ENCODE measurements at places on chromosomes 1 and 21.

DNA sequence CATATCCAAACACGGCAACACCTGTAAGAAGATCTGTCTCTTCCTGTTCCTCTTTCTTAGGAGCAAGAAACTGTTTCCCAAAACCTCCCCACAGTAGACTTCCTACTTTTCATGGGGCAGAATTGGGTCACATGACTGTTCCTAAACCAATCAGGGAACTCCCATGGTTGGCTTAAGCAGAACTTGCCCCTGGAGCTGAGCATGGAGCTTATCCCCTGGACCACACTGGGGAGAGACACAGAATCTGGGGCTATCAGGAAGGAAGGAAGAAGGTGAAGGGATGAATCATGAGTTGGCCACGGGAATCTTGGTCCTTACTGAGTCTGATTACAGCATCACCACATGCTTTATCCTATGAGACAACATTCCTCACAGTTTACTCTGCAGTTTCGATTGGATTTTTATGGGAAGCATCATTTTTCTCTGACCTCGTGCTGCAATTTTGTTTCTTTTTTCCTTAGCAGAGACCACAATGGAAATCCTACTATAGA is 81.8 kb downstream of the CDC7 start:
- no peaks in the 10 kb centered on the region for H3K27me3 ChIP-seq
- H3K36me3 ChIP-seq = no peaks in the 10 kb centered on the region
- DNase-seq = peak; percentile 89
- H3K4me3 ChIP-seq = no peak overlapping the region
- H3K27ac ChIP-seq = peak overlapping the region; percentile 94

DNA sequence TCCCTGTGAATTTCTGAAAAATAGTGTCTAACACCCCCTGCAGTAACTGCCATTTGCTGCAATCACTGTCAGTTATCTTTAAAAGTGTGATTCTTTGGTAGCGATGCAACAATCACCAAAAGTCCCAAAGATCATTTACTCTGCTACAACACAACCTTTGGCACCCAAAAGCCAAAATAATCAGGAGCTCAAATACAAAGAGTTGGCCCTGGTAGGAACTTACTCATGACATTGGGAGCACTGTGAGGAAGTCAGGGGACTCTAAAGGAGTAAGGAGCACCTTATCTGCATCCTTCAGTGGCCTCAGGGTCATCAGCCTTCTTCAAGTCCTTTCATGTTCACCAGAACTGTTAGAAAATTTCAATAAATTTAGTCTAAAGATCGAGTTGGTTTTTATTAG is 54.6 kb downstream of the SLC16A1 start:
- H3K27me3 ChIP-seq = no peaks in the 10 kb centered on the region
- DNase-seq = no peak
- H3K36me3 ChIP-seq = no peaks in the 10 kb centered on the region
- no peak overlapping the region for H3K4me3 ChIP-seq
- H3K4me1 ChIP-seq = peaks cover 33% of the 10 kb centered on the region

GRCh38 chr1:12595757-12596006 is 22.3 kb downstream of the DHRS3 start:
- peaks cover 53% of the 10 kb centered on the region for H3K4me1 ChIP-seq
- H3K27me3 ChIP-seq = no peaks in the 10 kb centered on the region
- peaks cover 14% of the 10 kb centered on the region for H3K36me3 ChIP-seq
- H3K4me3 ChIP-seq = peak overlapping the region; percentile 62

DNA sequence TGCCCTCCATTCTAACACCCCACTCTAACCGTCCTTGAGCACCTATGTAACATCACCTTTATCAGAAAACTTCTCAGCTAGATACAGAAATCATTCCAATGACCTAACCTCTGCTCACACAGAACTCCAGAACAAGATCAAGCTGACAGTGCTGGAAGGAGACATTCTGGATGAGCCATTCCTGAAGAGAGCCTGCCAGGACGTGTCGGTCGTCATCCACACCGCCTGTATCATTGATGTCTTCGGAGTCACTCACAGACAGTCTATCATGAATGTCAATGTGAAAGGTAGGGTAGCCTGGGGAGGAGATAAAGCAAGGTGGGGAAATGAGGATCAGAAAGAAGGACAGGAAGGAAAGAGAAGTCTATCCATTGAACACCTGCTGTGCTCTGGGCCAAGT is 27.8 kb downstream of the HSD3B2 start:
- H3K4me3 ChIP-seq = no peak overlapping the region
- H3K36me3 ChIP-seq = no peaks in the 10 kb centered on the region
- H3K27me3 ChIP-seq = peaks cover 25% of the 10 kb centered on the region
- 0 out of 2 replicates have a peak, but pooled peaks cover 4% of the 10 kb centered on the region for H3K4me1 ChIP-seq
- no peak overlapping the region for H3K27ac ChIP-seq

DNA sequence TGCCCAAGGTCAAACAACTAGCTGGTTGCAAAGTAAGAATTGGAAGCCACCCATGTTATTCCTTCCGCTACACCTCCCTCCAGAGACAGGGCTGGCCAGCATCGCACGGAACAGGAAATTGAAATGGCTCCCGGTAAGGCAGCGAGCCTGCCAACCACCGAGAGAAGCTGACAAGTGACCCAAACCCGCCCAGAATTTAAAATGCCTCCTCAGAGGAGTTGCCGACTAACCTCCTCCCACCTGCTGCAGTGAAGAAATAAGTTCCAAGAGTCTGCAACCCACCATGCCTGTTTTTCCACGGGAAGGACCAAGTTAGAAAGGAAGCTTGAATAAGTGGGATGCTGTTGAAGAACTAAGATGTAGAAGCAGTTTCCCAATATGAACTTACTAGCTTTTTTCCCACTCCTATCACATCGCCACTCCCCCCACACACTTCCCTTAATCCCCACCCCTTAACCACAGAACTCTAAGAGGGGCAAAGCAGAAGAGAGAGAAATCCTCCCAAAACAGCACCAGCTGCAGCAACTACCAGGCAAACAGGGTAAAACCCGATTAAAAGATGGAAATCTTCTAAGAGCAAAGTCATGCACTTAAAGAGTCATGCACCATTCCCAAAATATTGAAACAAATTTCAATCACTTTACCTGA is 78.6 kb downstream of the TIAM1 start:
- H3K4me1 ChIP-seq = no peaks in the 10 kb centered on the region

DNA sequence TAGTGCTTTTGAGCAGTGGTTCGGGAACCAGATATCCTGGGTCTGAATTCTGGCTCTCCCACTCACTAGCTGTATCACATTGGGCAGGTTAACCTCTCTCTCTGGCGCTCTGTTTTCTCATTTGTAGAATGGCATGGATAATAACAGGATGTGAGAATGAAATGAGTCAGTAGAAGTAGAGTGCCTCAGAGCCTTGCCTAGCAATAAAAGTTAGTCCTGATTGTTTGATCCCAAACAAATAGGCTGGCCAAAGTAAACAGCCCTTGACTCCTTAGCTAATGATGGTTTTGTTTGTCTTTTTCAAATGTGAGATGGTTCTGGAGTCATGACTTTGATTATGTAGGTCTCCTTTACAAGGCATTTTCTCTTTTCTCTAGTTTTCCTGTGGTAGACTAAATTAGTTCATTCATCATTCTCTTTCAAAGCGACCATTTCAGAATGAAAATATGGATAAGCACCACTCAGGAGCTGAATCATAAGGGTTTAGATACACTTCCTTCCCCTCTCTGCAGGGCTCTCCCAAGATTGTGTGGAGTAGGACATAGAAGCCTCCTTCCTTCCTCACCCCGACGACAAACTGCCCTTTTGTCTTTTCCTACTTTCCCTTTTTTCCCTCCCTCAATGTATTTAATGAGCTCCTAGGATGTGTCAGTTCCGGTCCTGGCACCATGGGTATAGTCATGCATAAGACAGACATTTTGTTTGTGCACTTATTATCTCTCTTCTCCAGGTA is 23.1 kb downstream of the KIAA0040 start:
- peak; percentile 88 for DNase-seq
- H3K27ac ChIP-seq = peak overlapping the region; percentile 98
- no peaks in the 10 kb centered on the region for H3K27me3 ChIP-seq
- H3K4me1 ChIP-seq = peaks cover 45% of the 10 kb centered on the region

- H3K27me3 ChIP-seq = no peaks in the 10 kb centered on the region
- H3K36me3 ChIP-seq = no peaks in the 10 kb centered on the region
- H3K4me3 ChIP-seq = no peak overlapping the region
- 0 out of 2 replicates have a peak, but pooled peaks cover 4% of the 10 kb centered on the region for H3K4me1 ChIP-seq
- H3K27ac ChIP-seq = no peak overlapping the region
- peak; percentile 51 for DNase-seq
These were observed 1.9 kb downstream of the FTCD start for GRCh38 chr21:46153247-46154154.

GRCh38 chr1:220409771-220410595 is 118.0 kb upstream of the MARK1 start:
- no peak overlapping the region for H3K4me3 ChIP-seq
- DNase-seq = no peak
- H3K4me1 ChIP-seq = no peaks in the 10 kb centered on the region
- no peaks in the 10 kb centered on the region for H3K36me3 ChIP-seq
- peaks cover 52% of the 10 kb centered on the region for H3K27me3 ChIP-seq

DNA sequence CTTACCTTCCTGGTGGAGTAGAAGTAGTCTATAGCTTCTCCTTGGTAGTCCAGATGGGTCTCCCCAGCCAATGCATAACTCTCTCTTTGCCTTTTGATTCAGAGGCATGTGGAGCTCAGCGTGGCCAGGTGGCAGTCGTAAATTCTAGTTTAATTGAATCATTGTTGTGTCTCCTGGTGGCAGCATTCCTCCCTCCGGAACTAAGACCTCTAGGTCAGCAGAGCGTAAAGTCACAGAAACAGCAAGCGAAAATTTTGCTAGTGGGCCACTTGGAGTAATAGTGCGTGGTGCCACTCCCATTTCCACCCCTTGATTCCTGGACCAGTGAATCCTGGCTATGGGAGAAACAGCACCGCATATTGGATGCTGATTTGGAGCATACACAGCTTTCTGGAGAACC is 3.9 kb upstream of the TMPRSS2 start:
- no peak overlapping the region for H3K4me3 ChIP-seq
- H3K27me3 ChIP-seq = no peaks in the 10 kb centered on the region
- H3K27ac ChIP-seq = no peak overlapping the region
- no peaks in the 10 kb centered on the region for H3K36me3 ChIP-seq
- H3K4me1 ChIP-seq = peaks cover 10% of the 10 kb centered on the region
- DNase-seq = no peak

- H3K4me3 ChIP-seq = no peak overlapping the region
- H3K36me3 ChIP-seq = no peaks in the 10 kb centered on the region
- peak overlapping the region; percentile 84 for H3K27ac ChIP-seq
- peak; percentile 44 for DNase-seq
These were observed 12.6 kb upstream of the KLF18 start for GRCh38 chr1:44154049-44154448.

DNA sequence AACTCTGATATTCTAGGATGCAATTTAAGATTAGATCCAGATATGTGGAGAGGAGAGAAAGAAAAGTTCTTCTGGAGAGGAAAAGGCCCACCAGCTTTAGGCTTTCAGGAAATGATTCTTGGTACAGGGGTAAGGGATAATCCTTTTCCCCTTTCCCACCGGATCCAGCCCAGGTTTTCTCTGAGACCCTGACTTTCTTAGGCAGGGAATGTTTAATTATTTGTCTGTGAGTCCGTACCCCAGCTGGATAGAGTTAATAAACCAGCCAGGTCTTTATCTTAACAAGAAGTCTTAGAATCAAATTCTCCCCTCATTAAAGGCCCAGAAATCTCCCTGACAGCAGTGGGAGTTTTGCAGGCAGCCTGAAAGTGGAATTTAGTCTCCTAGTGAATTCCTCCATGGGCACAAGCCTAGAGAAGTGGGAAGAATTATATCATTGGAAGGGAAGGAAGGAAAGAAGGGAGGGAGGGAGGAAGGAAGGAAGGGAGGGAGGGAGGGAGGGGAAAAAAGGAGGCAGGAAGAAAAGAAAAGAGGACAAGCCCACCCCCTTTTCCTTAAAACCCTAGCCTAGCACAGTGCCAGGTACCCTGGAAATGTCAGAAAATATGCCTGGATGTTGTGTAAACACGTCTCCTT is 189.0 kb downstream of the PLPP3 start:
- DNase-seq = peak; percentile 76
- H3K4me1 ChIP-seq = peaks cover 59% of the 10 kb centered on the region
- H3K4me3 ChIP-seq = peak overlapping the region; percentile 33

DNA sequence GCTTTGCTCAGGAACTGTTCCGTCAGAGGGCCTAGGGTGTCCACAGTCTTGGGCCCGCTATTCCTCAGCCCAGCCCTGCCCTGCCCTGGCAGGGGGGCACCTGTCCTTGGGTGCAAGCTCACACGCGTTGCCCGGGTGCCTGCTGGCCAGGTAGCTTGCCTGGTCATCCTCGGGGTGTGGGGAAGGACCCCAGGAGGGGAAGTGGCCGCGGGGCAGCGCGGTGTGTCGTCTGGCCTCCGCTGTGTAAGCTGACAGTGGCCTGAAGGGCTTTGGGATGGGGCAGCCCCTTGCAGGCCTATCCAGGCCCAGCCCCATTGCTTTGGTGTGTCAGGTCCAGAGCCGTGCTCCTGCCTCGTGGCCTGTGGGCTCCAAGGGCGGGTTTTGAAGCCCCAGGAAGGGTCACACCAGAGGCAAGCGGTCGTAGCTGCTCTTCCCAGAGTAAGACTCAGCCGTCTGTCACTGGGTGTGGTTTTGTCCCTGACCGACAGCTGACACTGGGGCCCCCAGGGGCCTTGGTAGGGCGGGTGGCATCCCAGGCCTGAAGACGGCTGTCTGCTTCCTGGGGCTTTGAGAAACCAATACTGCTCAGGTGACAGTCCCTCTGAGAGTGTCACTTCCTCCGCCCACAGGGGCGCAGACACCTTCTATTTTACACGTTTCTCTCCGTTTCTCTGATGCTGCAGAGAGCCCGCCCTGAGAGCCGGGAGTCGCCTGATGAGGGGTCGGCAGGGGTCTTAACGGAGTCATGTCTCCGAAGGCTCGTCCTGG is 72.1 kb downstream of the SKI start:
- peaks cover 9% of the 10 kb centered on the region for H3K36me3 ChIP-seq
- H3K4me1 ChIP-seq = no peaks in the 10 kb centered on the region
- H3K4me3 ChIP-seq = no peak overlapping the region
- no peak overlapping the region for H3K27ac ChIP-seq

- DNase-seq = no peak
- no peak overlapping the region for H3K4me3 ChIP-seq
- H3K27me3 ChIP-seq = no peaks in the 10 kb centered on the region
- no peak overlapping the region for H3K27ac ChIP-seq
- peaks cover 18% of the 10 kb centered on the region for H3K4me1 ChIP-seq
These were observed 39.5 kb upstream of the CAPZB start for GRCh38 chr1:19524791-19525190.
